ENCODE measurements at places on chromosomes 3 and 15.

GRCh38 chr3:142270407-142270806, 45.0 kb upstream of the GK5 start:
- DNase-seq, result peak; percentile 10

- DNase-seq, result no peak
Measured at GRCh38 chr3:125239266-125239665, 26.7 kb upstream of the SLC12A8 start.

- DNase-seq, result no peak
Measured at GRCh38 chr3:44927371-44927770, 48.6 kb downstream of the ZDHHC3 start.

DNA sequence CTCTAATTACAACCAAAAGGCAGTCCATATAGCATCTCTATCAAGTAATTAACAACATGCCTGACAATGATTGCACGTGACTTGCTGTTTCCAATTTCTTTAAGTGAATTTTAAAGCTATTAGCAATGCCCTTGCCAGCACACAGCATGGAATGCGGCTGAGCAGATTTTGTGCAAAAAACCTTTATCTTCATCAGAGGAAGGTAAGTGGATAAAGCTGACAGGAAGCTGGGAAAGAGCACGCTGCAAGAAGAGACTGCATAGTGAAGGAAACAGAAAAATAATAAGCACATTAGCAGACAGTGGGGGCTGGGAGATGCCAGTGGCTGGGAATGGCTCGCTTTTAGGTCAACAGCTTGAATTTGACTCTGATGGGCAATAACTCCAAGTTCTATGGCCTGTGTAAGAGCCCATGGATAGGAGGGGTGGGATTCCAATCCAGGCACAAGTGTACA, 138.8 kb downstream of the PDZRN3 start:
- DNase-seq, result no peak

DNA sequence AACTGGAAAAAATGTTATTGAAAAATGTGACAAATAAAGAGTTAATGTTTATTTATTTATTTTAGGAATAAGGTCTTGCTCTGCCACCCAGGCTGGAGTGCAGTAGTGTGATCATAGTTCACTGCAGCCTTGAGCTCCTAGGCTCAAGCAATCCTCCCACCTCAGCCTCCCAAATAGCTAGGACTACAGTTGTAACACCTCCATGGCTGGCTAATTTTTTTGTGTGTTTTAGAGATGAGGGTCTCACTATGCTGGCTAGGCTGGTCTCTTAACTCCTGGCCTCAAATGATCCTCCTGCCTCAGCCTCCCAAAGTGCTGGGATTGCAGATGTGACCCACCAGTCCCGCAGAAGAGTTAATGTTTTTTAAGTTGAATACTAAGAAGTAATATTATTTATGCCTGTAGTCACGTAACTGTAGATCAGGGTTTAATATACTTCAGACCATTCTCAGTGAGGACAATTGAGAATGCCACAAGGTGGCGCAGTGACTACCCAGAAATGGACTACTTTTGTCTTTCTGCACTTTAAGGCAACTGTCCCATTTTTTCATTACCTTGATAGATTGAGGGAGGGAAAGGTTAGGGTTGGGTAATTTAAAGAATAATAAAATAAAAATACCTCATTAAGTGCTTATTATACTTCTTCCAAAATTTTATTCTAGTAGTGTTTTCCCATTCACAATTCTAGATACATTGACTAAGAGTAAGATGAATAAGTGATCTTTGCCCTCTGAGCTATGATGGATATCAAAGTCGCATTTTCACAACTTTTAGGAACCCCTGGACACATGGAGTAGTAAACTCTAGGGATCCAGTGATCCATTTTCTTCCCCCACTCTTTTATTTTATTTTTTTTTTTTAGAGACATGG, 6.0 kb downstream of the MUC13 start:
- DNase-seq, result peak; percentile 53

DNA sequence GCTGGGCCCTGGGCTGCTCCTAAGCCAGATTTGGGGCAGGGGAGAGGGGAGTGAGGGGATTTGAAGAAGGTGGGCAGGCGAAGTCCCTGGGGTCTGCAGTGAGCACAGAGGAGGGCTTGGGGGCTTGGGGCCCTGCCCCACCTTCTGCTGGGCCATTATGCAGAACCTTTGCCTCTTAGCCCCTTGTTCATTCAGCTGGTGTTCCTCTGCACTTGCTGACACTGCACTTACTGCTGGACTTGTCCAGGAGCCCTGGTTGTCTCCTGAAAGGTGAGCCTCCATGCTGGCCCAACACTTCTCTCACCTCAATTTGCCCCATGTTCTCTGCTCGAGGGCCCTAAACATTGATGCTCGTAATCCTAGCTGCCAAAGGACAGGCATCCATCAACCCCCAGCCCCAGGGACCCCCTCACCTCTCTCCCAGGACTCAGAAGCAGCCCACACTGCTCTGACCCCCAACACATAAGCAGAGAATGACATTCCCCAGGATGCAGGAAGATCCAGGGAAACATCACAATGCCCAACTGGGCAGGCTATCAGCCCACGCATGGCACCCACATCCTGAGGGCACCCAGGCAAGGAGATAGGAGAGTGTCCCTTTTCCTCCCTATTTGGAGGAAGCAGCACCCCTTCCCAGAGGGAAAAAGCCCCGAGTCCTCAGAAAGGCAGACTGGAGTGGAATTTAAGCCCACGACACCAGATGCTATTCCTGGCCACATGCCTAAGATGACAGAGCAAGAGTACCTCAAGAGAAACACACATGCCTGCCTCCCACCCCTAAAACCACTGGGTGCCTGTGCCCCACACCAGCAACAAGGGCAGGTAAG, 76.8 kb downstream of the ADCY5 start:
- no peak for DNase-seq
